CD4-positive, alpha-beta T cell treated with Interleukin-4 for 4 hours (primary cell): ENCODE measurements at places on chromosomes 5 and 9.

- DNase-seq, result no peak
Observed at GRCh38 chr9:137023583-137023991, 4.5 kb downstream of the ABCA2 start.

DNA sequence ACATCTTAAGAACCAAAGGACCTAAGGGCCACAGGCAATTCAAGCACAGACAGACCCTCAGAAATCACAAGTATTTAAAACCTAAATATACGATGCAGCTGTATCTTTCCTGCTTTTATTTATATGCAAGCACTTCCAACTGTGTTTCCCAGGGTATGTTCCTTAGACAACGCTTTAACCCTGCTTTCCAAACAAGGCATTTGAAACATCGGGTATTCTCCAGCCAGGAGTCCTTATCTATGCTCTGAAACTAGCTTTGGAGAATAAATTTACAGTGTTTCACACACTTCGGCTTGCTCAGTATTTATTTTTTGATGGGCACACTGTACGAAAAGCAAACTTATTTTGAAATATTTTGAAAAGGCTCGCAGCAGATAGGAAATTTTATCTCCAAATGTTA, 13.5 kb downstream of the NR6A1 start:
- no peak for DNase-seq

DNA sequence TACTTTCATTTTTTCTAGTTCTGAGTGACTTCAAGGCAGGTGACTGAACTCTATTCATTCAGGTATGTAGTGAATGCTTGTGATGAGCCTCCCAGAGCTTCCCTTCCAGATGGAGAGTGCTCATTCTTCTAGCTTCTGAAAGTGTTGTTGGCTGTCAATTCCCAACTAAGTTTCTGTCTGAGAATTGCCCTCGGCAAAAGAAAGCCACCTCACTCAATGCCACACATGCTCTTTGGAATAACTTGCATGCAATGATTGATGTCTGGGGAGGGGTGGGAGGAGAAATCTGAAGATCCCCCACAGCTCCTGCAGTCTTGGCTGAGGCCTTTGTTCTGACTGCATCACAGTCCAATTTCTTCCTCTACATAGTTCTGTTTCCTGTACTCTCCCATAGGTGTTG, 123.1 kb upstream of the C6 start:
- DNase-seq, result no peak

GRCh38 chr5:66903218-66903617, 293.4 kb downstream of the CD180 start:
- DNase-seq, result no peak

GRCh38 chr5:33588654-33589372, 148.0 kb downstream of the TARS1 start:
- DNase-seq, result peak; percentile 2

GRCh38 chr5:180289433-180289832, 2.5 kb downstream of the MAPK9 start:
- DNase-seq, result no peak

GRCh38 chr5:141878186-141878710, at the start of gene PCDH1:
Gene PCDH1, minus strand, starts transcription at chr5:141878410. Its CDS starts 148 bp downstream, at chr5:141878262.
- no peak for DNase-seq

DNA sequence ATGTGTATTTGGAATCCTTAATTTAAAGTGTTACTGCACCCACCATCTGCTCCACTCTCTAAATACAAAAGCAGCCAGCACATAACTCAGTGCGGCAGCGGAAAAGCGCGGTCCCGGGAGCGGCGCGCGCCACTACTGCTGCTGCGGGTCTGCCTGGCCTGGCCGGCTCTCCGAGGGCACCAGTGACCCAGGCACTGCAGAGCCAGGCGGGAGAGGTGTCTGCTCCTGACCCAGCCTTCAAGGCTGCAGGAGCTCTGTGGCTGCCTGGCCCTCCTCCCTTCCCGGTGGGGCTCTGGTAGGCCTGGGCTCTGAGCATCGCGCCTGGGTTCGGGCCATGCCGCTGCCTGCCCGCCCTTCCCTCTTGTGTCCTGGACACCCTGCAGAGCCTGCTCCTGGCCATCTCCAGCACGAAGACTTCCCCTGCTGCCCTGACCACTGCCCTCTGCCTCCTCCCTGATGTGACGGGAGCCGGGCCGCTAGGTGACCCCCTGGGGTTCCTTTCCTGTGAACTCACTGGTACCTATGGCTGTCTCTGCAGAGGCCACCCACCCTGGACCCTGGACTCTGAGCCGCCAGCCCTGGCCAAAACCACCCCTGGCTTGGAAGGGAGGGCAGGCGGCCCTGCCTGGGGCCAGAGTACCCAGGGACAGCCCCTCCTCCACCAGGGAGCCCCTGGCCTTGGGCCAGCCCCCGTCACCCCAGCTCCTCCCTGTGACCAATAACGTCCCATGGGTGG, 32.8 kb upstream of the UBAC1 start:
- no peak for DNase-seq

DNA sequence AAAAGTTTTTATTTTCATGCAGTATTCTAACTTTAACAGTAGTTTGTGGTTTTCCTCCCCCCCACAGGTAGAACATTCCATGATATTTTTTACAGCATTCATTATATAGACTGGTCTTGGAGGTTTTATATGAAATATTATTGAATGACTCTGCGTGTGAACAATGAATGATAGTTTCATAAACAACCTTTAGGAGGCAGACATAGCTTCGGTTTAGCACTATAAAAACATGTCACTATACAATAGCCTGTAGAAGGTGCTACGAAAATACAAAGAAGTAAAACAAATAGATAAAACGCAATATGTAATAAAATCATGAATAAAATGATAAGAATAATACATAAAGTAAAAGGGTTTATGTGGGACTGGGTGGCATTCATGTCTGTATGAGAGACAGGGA, 8.5 kb downstream of the KLF4 start:
- DNase-seq, result no peak

GRCh38 chr9:131621551-131622358, 76.4 kb downstream of the PRRT1B start:
- DNase-seq, result peak; percentile 34

DNA sequence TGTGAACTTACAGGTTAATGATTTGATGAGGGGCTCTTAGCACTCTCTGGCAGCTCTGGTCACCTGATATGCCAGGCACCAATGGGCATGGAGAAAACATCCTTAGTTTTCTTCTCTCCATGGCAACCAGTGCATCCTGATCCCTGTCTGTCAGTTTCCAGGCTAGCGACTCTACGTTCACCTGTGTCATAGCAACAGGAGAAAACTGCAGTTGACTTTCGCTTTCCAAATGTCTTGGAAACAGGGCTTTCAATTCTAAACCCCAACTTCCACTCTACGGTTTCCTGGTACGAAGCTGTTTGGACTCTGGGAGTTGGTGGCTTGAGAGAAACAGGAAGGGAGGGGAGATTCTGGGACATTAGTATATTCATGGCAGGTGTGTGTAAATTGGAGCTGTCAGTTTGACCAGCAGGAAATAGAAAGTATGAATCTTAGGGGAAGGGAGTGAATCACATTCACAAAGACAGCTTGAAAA, 74.4 kb downstream of the SLC28A3 start:
- DNase-seq, result no peak

DNA sequence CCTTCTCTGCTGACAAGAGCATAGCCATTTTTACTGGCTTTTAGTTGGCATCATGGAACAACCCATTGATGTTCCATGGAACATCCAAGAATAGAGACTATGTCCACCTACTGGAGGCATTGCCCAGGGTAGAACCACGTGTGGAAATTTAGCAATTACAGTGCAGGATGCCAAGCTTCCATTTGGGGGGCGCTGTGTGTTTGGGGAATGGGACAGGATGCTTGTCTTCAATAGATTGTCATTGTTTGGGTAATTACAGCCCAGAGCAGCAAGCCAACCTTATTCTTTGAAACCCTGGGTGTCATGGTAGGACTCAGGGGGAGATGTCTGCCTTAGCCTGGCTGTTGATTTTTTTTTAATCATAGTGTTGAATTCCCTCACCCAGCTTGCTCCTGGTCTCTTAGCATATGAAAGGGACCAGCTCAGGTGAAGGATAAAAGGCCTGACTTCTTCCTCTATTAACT, 171.1 kb downstream of the DOCK2 start:
- no peak for DNase-seq

DNA sequence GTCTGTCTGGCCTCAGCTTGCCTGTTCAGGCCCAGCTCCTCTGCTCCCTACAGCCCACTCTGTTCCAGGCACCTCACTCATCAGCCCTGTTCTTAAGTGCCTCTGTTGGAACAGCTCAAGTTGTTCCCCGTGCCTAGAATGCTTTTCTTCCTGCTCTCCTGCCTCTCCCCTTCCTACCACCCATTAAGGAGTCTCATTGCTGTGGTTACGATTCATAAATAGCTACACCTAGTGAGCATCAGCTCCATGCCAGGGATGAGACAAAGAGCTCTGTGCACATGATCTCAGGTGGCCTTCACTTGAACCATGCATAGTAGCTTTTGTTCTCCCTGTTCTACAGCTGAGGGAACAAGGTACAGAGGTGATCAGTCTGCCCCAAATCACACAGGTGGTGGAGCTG, 54.3 kb downstream of the PSD2 start:
- DNase-seq, result no peak

- DNase-seq, result no peak
Observed at GRCh38 chr9:78713614-78714405, 416.9 kb downstream of the PSAT1 start.

DNA sequence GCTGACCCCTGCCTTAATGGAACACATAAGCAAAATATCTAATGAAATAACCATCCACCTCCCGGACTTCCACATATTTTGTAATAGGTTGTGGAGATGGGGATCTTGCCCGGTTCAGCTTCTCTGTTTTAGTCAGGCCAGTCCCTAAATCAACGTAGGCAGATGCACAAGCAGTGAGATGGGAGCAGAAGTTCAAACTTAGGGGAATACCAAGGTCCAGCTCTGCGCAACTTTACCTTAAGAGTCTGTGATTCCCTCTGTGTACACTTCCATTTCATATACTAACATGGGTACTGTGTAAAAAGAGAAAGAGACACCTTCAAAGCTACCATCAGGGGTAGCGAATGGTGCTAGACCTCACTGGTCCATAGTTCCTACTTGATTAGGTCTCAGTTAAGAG, 110.9 kb downstream of the NTRK2 start:
- no peak for DNase-seq

- DNase-seq, result no peak
Observed at GRCh38 chr9:73841018-73841417, 656.1 kb upstream of the RORB start.

DNA sequence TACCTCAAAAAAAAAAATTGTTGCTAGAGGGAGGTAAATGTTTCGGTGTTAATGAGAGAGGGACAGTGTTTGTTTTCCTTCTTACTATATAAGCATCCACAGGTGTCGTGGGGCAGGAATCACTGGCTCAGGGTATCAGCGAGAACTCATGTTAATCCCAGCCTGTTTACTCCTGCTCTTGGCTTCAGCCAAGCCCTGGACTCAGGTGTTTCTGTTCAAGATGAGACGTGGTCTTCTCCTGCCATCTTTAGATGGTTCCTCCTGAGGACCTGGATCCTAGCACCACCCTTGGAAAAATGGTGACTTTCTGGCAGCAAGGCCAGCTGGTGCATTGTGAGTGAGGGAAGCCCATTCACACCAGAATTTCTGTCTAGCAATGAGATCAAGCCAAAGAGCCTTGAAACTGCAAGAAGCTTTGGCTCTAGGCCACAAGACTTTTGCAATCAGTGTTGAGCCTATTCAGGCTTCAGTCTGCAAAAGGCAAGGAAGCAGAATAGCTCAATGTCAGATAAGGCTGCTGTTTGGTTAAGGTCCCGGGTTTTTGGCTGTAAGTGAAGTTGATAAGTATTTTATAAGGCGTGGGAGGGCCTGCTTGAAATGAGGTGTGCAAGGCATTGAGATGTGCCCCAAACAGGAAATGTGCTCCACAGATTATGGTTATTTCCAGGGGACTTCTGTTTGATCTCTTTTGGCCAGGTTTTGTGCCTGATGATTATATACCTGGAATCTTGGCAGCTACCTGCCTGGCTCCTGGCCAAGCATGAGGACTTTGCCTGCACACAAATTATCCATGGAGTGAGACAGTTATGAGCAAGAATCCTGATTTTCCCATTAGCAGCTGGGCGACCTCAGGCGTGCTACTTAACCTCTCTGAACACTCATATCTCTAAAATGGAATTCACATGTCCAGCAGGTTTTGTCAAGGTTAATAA, 99.8 kb downstream of the TENT4A start:
- no peak for DNase-seq

DNA sequence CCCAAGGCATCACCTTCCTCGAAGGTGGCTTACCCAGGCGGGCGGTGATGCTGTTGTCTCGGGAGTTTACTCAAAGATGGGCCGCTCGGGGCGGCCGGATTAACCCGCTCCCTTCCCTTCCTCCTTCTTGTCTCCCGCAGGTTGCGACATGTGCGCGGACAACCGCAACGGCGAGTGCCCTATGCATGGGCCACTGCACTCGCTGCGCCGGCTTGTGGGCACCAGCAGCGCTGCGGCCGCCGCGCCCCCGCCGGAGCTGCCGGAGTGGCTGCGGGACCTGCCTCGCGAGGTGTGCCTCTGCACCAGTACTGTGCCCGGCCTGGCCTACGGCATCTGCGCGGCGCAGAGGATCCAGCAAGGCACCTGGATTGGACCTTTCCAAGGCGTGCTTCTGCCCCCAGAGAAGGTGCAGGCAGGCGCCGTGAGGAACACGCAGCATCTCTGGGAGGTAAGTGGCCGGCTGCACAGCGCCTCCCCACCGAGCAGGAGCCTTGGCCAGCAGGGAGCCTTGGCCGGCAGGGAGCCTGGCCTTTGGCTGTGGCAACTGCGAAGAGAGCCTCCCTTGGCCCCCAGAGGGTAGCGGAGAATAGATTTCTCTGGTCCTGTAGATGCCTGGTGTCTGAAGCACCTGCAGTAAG, 10.6 kb downstream of the PRDM6 start:
- no peak for DNase-seq

GRCh38 chr5:85813146-85813545, 804.6 kb upstream of the COX7C start:
- no peak for DNase-seq

DNA sequence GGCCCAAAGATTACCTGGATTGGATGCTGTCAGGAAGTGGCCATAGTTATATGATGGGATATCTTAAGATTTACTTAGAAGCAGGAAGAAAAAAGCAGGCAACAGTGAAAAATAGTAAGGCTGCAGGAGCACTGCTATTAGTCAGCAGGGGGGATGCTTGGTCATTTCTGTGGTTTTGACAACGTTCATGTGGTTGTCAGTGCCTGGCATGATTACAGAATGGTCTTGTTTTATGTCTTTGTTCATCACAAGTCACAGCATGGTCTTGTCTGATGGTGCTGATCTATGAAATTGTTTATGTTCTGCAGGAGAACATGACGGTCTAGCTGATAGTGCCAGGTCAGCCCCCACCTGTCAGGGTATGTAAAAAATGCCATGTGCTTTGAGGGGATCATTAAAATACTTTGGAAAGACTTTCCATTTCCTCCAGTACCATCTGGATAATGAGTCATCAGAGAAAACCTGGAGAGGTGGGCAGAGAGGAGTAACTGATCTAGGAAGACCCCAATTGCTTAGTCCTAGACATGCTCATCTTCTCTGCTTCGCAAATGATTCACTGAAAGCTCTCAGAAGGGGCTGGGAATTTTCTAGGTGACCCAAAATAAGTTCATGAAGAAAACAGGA, 48.5 kb downstream of the PLGRKT start:
- peak; percentile 8 for DNase-seq

GRCh38 chr9:131635285-131635684, 90.0 kb downstream of the PRRT1B start:
- DNase-seq, result peak; percentile 88
